ENCODE measurements at places on chromosomes 5 and 9.

DNA sequence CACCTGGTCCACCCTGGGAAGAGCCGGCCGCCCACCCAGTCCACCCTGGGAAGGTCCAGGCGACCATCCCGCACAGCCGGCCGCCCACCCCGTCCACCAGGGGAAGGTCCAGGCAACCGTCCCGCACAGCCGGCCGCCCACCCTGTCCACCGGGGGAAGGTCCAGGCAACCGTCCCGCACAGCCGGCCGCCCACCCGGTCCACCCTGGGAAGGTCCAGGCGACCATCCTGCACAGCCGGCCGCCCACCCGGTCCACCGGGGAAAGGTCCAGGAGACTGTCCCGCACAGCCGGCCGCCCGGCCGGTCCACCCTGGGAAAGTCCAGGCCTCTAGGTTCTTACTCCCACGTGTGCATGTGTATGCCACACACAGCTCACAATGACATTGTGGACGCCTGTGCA lies 6.7 kb upstream of the QSOX2 start:
- DNase-seq, result no peak

GRCh38 chr9:88875400-88876120 lies 115.7 kb upstream of the S1PR3 start:
- no peak for DNase-seq

DNA sequence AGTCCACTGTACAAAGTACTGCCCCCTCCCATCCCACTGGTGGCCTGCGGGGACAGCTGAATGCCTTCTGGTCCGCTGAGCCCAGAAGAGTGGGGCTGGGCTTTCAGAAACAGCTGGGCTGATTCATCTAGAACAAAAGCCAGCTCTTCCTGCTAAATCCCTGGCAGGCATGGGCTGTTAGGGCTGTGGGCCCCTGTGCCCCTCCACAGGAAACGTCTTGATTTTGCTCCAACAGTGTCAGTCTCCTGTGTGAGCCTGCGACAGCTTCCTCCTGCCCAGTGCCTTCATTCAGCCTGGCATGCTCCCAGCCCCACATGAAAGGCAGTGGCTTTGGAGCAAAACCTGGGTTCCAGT lies 6.9 kb upstream of the GSN start:
- no peak for DNase-seq

GRCh38 chr9:82424599-82425120 lies 436.1 kb downstream of the SPATA31D1 start:
- no peak for DNase-seq

GRCh38 chr9:137429546-137429890 lies 6.3 kb downstream of the NOXA1 start:
- no peak for DNase-seq

- no peak for DNase-seq
These were observed 45.0 kb upstream of the PHF2 start for GRCh38 chr9:93531374-93531773.

DNA sequence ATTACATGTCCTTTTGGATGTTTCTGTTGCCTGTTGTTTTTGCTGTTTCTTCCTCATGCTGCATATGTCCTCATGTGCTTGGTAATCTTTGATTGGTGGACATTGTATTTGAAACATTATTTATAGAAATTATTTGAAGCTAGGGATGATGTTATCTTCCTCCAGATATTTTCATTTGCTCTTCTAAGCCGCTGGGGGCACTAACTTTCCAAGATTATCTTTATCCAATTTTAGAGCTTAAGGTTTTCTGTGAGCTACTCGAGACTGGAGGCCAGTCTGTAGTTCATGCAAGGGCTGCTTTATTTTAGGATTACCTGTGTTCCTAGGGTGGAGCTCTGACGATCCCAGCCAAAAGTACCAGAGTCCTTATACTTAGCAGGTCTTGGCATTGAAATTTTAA lies 40.9 kb downstream of the STX17 start:
- no peak for DNase-seq

- no peak for DNase-seq
These were observed 109.2 kb upstream of the SHB start for GRCh38 chr9:38178237-38178636.

- DNase-seq, result peak; percentile 84
These were observed 56.8 kb upstream of the TEX48 start for GRCh38 chr9:114738581-114739316.

DNA sequence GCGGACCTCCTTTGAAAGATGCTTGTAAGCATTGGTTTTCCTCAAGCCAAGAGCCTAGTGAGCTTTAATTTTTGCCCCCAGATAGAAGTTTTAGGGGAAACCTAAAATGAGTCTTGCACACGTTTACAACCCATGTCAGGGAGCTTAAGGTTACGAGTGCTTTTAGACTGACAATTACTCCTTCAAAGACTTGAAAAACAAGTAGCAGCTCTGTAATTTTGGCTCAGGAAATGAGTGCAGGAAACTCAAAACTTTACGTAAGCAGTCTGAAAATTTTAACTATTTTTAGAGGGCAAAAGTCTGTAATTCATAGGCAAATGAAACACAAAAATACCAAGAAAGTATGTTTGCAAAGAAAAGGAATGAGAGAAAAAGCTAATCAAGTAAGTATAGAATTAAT lies 36.8 kb downstream of the UBE2QL1 start:
- DNase-seq, result no peak

DNA sequence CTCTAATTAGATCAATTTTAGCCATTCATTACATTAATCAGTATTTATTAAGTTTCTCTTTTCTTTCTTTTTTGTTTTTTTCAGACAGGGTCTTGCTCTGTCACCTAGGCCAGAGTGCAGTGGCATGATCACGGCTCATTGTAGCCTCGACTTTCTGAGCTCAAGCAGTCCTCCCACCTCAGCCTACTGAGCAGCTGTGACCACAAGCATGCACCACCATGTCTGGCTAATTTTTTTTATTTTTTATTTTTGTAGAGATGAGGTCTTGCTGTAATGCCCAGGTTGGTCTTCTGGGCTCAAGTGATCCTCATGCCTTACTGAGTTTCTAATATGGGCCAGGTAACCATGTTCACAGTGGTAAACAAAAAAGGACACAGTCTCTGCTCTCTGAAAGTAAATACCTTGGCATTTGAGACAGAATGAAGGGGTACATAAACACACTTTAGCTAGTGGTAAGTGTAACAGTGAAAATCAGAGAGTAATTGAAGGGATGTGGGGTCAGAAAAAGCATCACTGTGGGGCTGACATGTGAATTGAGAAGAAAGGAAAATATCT lies 336.3 kb downstream of the ADGRV1 start:
- DNase-seq, result no peak

GRCh38 chr9:16824545-16825330 lies 45.7 kb downstream of the BNC2 start:
- no peak for DNase-seq

GRCh38 chr5:133985540-133986180 lies 17.2 kb upstream of the C5orf15 start:
- no peak for DNase-seq

DNA sequence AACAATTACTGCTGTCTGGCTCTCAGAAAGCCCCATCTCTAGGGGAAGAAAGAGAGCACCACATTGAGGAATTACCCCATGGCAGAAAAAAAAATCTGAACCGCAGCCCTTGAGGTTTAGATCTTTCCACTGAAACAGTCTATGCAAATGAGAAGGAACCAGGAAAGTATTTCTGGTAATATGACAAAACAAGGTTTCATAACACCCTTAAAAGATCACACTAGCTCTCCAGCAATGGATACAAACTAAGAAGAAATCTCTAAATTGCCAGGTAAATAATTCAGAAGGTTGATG lies 427.1 kb downstream of the PRELID2 start:
- no peak for DNase-seq

DNA sequence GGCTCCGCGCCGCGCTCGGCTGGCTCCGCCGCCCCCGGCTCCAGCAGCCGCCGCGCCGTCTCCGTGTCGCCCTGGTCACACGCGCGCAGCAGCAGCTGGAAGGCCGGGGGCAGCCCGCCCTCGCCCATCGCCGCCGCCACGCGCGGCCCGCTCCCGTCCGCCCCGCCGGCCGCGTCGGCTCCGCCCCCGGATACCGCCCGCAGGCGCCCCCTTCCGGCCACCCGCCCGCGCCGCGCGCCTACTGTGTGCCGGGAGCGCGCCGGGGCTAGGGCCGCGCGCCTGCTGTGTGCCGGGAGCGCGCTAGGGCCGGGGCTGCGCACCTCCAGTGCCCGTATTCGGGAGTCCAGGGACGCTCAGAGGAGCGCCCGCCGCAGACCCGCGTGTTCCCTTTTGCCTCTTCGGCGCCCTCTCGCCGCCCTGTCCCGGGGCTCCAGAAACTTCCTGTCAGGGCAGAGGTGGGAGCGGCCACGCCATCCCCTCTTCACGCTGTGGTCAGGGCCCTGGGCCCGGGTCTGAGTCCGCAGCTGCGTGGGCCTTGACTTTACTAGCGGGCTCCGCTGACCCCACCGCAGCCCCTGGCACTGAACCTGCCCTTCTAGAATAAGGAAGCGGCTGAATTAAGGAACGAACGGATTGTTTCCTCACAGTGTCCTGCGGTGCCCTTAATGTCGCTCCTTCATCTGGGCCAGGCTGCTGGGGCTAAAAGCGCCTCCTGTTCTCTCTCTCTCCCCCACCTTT lies at the start of gene ANKS6:
Gene ANKS6, minus strand, starts transcription at position 192 of the 738 bp plus-strand sequence. Its CDS starts 64 bp downstream, at position 128.
- peak; percentile 85 for DNase-seq

DNA sequence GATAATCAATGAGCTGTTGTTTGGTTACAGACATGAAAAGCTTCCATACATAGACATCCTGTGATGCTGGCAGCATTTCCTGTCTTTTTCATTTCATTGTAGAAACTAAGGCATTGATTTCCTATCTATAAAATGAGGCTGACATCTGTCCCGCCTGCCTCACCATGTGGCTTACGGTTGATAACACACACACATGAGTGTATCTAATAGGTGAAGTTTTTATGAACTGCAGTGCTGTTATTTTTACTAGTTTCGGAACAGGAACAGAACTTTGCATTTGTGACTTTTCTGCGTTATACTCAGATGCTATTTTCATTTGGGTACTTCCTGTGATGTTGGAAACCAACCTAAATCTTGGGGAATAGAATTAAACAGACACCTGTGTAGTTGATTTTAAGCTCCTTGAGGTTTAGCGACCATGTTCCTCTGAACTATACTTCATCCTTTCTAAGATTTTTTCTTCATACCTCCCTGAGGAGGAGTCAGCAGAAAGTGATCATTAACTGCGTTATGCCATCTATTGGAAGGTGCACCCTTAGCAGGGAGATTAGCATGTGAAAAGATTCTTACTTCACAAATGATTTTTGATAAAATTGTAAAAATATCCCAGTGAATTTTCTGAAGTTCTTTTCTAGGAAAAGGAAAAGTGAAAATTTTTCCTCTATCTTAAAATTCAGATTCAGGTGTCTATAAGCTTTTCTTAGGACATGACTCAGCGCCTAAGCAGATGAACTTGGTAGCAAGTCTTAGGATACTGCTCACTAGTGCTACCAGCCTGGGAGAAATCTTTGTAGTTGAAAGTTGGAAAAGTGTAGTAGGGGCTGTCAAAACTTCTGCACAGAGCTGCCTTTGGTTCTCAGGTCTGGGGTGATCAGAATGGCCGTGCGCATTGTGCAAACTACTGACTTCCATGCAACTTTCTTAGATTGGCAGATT lies 134.5 kb downstream of the TRIO start:
- DNase-seq, result no peak

DNA sequence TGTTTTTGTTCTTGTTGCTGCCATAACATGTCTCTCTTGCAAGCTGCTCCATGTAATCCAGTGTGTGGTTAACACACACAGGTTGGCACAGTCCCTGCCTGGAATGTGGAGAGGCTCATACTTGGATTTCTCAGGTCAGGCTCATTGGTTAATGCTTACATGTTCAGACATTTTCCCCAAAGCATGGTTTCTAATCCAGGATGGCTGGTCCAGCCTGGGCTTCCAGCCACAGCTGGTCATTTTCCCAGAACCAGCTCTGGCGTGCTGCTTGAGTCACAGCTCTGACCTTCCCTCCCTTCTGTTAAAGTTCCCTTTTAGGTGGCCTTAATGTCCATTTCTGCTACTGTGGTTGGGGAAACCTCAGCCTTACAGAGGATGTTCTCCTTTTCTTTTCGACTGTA lies 294.3 kb downstream of the TAF11L14 start:
- no peak for DNase-seq

GRCh38 chr5:446066-446882 lies 3.3 kb downstream of the EXOC3 start:
- DNase-seq, result no peak

- no peak for DNase-seq
These were observed 299.1 kb downstream of the EPB41L4A start for GRCh38 chr5:112119969-112120368.

DNA sequence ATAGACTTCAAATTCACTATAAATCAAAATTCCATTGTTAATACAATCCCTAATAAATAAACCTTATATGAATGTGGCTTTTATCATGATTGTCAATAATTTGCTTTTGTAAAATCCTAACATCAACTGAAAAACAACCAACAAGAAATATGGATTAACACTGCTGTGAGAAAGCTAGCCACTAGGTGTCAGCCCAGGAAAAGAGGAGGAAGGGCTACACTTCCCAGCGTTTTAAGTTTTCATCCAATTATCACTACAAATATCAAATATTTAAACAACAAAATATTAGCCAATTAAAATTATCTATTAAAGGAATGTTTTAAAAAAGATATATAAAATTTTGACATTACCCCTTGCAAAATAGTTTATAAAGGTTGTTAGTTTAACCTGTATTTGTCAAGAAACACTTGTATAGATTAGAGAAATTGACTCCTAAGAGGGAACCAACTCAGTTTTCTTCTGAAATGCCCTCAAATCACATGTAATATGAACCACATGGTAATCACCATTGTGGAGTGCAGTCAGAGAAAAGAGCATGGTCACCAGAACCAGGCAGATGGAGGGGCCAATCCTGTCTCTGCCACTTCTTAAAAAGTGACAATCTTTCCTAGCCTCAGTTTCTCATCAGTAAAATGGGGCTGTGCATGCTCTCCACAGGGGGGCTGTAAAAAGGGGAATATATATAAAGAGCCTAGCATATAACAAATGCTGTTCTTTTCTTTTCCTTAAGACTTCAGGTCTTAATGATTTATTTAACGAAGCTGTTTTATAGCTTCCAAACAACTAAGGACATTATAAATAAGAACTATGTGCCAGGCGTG lies 188.2 kb downstream of the CRB2 start:
- DNase-seq, result peak; percentile 28

- no peak for DNase-seq
These were observed 596.1 kb downstream of the IRX1 start for GRCh38 chr5:4191703-4192102.

DNA sequence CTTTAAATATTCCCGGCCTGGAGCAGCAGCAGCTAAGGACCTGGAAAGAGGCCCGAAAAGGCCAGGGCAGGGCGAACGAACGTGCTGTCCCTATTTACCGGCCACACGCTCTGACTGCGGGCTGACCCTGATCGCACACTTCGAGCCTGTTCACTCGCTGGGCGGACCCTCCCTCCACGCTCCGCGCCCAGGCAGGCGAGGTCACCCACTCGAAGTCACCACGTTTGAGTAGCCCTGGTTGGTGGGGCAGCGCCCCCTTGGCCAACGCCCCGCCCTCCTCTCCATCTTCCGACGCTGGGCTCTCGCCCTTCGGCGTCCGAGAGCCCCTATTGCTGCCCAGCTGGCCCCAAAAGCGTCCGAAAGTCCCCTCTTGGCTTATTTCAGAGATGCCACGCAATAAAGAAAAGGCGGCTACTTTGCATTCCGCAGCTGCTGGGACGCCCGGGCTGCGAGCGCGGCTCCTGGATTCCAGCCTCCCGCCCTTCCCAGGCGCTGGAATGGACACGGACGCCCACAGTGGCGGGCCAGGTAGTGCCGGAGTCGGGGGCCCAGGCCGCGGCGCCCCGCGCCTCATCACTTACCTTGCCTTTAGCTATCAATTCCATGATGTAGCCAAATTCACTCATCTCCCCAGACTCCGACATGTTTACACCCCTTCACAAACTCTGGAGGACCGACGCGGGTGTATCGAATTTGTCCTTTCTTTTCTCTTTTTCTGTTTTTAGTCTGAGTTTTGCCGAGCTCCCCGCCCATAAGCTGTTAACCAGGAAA lies 9.9 kb upstream of the TRIM36 start:
- DNase-seq, result no peak

Measured in CD4-positive, alpha-beta T cell treated with Interleukin-4 for 1 hour (primary cell).